Activated naive CD4-positive, alpha-beta T cell treated with anti-CD3 and anti-CD28 coated beads, Interleukin-2, amount 10 ng/mL, durations not matched to agents 5 hours and 36 hours (primary cell): ENCODE measurements at places on chromosomes 16 and 17. TPM values are rescaled to one million over a fixed set of nuclear protein-coding genes. Genes with fewer than 3 reads are reported as not detected.

TVP23A gene
- total RNA-seq: not detected

ABCA6 gene
- 0.34 TPM for total RNA-seq

CCDC154 gene
- total RNA-seq: 3.7 TPM

C1QTNF1 gene
- total RNA-seq: not detected

VAT1L gene
- total RNA-seq: not detected

KIF18B gene
- 55.4 TPM for total RNA-seq

NKD1 gene
- 0.73 TPM for total RNA-seq

HEATR9 gene
- total RNA-seq: 0.22 TPM

TP53TG3D gene
- total RNA-seq: not detected

KIF2B gene
- not detected for total RNA-seq

TBX21 gene
- 11.8 TPM for total RNA-seq

CDRT4 gene
- 4.1 TPM for total RNA-seq

TMEM114 gene
- total RNA-seq: not detected

PEX12 gene
- 3.2 TPM for total RNA-seq

CDRT15 gene
- total RNA-seq: not detected

NPIPB2 gene
- 10.2 TPM for total RNA-seq
